ENCODE measurements at places on chromosomes 3 and 15.

- no peak for DNase-seq
These were observed 6.0 kb upstream of the BFSP2 start for GRCh38 chr3:133393691-133394474.

- DNase-seq = no peak
These were observed 39.5 kb upstream of the C3orf80 start for GRCh38 chr3:160185751-160186150.

DNA sequence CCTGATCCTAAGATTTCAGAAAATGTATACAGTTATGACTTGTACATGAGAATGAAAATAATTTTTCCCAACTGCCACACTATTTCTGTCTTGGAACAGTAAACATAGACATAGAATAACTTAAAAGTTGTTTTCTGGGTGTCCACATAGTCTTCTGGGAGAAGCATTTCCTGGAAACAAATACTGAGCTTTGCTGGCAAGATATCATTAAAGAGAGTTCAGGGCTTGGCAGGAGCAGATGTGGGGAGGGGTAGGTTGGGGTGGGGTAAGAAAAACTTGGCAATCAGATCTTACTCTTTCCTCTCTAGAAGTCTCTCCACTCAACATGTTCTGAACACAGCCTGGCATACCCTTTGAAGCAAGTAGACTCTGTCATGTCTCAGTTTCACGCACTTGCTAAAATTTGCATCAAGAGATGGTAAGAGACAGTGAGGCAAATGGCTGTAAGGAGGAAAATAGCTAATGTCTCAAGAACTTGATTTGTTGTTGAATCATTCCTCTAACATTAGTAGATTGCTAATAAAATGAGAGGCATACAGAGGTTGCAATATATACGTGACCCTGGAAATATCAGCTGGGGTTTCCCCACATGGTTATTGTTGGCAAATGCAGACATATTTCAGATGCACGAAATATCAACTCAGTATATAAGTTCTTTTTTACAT lies 27.3 kb upstream of the ABI3BP start:
- DNase-seq = no peak

DNA sequence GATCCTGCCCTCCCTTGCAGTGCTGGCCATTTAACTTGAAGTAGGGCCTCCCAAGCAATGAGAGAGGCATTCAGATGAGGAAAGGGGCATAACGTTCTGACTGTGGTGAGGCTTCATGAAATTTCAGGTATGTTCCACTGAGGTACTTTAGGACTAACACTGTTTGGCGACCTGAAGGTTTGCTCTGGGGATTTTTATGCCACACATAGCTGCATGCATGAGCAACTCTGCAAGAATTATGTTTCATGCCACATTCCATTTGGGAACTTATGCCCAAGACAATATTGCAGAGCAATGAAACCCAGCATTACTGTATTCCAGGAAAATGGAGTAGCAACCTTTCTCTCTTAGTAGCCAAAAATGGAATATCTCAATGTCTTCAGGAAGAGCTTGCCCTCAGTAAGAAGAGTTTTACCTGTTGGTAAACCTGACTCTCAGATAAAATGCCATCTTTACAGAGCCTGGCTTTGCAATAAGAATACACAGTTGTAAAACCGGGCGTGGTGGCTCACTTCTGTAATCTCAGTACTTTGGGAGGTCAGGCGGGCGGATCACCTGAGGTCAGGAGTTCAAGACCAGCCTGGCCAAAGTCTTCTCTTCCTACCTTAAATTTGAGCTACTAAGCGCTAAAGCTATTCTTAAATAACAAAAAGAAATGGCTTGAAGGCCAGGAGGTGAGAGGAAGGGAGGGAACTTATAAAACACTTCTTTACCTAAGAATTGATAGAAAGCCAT lies 16.7 kb upstream of the TBL1XR1 start:
- DNase-seq = no peak

GRCh38 chr3:120021523-120021922 lies 72.7 kb downstream of the GSK3B start:
- no peak for DNase-seq

DNA sequence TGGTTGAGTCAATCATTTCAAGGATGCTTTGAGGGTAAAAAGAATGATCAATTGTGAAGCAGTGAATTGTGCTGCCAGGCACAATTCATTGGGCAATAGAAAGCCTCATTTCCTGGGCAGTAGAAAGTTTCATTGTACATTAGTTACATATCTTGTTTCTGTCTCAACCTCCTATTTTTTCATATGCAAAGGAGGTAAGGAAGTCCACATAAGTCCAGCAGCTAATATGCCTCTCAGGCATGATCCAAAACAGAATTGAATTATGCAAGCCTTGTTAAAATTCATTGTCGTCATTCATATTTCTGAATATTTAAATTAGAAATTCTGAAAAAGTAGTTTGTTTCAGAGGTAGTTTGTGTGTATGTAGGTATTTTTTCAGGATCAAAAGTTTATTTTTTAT lies 65.8 kb downstream of the TFRC start:
- DNase-seq = no peak

GRCh38 chr15:58390118-58390517 lies 41.7 kb upstream of the LIPC start:
- DNase-seq = no peak

DNA sequence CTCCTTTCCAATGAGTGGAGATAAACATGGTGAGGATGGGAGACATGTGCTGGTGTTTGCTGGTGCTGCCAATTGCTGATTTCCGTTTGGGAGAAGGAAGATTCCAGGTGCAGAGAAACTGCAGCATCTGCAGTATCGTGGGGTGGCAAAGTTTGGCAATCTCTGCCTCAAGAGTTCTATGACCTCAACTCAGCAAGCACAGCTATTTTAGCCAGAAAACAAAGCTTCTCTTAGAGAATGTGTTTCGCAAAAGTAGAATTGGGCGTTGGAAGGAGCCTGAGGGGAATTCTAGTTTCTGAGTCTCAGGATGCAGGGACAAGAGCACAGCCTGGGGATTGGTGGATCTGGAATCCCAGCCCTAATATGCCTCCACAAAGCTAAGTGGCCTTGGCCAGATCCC lies 18.2 kb upstream of the SHC4 start:
- DNase-seq = no peak
